Hematopoietic multipotent progenitor cell treated with erythropoietin and hydrocortisone succinate and interleukin-3 and kit ligand, for 15 days (in vitro differentiated cells): ENCODE measurements at places on chromosomes 3 and 15.

DNA sequence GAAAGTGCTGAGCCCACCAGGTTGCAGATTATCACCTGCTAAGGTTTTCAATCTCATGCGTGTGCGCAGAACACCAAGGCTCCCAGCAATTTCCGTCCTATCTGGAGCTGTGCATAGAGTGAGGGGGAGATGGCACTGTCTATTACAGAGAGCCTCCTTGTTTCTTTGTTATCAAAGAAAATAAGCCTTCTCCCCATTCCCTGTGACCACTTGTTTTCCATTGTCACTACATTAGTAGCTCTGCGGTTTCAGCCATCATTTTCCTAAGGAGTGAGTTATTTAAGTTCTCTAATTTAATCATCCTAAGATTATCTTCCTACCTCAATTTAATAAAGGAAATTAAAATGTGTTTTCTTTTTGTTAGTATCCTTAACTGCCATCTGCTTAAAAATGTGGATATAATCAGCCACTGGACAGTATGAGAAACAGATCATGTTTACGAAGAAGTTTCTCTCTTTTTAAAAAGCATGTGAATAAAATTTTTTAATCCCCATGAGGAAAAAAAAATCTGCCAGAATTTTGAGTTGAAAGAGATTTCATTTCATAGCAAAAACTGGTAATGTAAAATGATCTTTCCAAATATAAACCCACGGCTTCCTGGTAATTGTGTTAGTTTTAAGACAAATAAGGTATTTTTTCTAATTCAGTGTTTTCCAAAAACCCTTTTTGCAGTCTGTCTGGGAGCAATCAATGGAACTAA, 172.3 kb upstream of the UBE2E1 start:
- no peak for DNase-seq

- peak; percentile 28 for DNase-seq
Measured at GRCh38 chr15:55108858-55109518, 87.8 kb downstream of the RSL24D1 start.

DNA sequence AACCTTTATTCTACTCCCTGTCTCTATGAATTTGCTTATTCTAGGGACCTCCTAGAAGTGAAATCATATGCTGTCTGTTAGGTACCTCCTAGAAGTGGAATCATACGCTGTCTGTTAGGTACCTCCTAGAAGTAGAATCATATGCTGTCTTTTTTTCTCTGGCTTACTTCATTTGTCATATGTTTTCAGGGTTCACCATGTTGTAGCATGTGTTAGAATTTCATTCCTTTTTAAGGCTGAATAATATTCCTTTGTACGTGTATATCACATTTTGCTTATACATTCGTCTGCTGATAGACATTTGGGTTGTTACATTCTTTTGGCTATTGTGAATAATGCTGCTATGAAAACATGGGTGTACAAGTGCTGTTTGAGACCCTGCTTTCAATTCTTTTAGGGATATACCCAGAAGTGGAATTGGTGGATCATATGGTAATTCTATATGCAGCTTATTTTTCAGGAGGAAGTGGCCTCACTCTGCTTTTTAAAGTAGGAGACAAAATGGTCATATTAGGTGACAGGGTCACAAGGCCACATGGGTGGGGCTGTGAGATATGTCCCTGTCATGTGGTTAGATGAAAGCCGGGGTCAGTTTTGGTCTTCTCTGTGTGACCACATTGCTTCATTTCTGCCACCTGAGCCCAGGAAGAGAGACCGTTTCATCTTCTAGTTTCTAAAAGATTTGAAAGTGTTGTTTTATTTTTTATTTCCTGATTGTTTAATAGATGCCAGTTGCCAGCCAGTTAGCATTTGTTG, 76.7 kb downstream of the FLNB start:
- DNase-seq = no peak

GRCh38 chr15:56672721-56673120, 60.6 kb downstream of the ZNF280D start:
- no peak for DNase-seq

GRCh38 chr15:55222588-55222987, 25.8 kb upstream of the RSL24D1 start:
- no peak for DNase-seq

- DNase-seq = no peak
Measured at GRCh38 chr15:48494631-48495030, 150.9 kb downstream of the FBN1 start.

DNA sequence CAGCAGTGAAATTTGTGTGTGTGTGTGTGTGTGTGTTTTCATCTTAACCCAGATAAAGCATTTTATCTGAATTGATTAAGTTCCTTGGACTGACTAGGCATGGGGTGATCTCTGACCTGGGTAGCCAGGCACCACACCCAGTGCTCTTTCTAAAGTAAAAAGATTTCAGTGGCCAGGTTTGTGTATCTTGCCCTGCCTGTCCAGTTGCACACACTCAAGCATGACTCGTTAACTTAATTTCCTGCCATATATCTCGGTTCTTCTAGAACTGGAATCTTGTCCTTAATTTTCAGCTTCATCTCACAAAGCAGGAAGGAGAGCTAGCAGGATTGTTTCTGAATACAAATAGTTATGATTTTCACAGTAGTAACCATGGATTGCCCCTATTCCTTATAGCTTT, 17.0 kb downstream of the TM4SF18 start:
- DNase-seq = no peak

DNA sequence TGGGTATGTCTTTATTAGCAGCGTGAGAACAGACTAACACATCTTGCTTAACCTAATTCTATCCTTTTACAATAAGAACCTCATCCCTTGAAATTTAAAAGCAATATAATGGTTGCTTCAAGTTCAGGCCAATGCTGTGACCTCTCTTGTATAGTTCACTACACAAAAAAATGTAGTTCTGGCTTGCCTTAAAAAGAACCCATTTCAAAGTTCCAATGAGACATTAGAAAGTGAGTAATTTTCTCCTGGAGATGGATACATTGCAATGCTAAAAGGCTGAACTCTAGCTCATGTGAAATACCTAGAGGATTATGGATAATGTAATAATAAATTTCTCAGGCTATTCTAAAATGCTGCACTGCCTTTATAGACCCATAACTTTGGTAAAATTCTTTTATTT, 47.8 kb downstream of the ATP13A4 start:
- DNase-seq = no peak

DNA sequence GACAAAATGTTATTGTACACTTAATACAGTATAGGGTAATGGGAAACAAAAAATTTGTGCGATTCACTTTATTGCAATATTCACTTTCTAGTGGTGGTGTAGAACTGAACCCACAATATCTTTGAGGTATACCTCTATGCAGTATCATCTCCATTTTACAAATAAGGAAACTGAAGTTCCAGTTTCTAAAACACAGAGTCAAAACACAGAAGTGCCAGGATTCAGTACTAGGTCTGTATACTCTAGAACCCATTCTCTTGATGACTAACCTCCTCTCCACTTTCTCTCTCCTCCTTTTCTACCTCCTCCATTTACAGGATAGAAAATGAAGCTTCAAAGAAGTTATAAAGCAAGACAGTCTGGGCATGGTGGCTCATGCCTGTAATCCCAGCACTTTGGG, 62.2 kb downstream of the MB21D2 start:
- no peak for DNase-seq

DNA sequence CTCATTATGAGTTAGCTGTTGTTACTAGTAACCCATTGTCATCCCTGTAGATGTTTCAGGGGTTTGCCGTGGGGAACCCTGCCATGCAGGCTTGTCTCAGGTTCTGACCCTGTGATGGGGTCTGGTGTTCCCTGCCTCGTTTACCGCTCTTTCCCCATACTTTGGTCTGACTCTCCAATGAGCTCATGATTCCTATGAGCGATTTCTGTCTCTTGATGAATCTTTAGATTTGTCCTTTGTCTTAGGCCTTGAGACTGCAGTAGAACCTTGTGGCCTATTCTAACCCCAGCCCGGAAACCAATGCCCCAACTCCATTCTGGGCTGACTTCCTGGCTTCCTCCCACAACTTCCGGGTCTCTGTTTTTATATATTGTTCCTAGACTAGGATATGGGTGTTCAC, 11.3 kb upstream of the IQGAP1 start:
- no peak for DNase-seq

DNA sequence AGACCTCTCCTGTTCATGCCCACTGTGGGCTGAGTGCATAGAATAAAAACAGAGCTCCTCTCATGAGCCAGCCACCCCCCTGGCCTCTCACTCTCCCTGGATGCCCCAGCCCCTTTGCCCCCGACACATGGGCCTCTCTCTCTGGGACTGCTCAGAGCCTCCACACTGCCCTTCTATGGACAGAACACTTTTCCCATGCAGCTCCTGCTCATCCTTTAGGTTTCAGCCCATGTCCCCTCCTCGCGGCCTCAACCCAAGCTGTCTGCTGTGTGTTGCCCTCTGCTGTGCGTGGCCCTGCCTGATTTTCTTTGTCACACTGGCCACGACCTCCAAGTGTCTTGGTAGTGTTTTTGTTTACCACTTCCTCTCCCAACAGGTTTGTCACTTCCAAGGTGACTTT, 20.7 kb upstream of the PRR23E start:
- DNase-seq = no peak

DNA sequence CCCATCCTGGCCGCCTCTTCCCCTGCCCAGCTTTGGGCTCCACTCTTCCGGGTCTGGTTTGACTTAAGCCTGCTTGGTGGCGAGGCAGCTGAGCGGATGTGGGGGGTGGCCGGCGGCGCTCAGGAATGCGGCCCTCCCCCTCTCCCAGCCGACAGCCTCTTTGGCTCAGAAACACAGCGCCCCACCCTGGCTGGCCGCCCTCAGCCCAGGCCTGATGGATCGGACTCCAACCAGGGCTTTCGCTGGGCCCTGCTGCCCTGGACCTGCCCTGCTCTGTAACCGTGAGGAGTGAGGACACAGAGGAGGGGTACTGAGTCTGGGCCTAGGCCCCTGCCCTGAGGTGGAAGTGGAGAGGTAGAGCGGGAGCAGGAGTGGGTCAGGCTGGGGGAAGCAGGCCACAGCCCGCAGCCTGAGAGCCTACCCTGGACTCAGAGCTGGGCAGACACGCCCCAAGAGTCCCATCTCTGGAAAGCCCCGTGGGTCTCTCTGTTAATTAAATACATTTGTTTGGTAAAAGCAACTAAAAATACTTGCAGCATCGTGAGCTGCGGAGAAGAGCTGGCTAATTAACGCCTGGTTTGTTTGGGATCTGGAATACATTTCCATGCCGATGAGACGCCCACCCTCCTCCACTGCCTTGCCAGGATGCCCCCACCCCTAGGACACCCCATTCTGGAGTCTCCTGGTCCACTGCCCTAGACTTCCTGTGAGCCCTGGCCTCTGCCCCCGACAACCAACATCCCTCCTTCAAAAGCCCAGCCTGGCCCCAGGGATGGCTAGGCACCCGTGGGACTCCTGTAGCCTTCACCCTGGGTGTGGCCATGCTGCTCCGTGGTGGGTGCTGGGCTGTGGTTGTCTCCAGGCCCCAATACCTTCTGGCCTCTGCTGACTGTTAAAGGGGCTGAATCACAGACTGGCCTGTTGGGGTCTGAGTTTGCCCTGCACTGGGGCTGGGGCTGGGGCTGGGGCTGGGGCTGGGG, 19.6 kb downstream of the PLXNA1 start:
- no peak for DNase-seq

DNA sequence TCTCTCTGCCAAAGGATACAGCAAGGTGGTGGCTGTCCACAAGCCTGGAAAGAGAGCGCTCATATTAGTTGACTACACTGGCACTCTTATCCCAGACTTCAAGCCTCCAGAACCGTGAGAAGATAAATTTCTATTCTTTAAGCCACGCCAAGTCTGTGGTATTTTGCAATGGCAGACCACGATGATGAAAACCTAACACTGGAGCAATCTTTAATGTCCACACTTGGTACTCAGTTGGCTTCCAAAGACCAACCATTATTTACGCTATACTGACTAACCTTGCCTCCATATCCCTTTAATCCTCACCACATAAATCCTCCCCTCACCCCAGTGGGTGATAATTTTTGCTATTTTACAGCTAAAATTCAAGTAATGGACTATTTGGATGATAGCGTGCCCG, 16.9 kb upstream of the LACTB start:
- no peak for DNase-seq

GRCh38 chr15:75727851-75728715, 15.4 kb upstream of the CSPG4 start:
- DNase-seq = peak; percentile 52

GRCh38 chr3:140250945-140251344, 316.0 kb downstream of the CLSTN2 start:
- DNase-seq = no peak

- peak; percentile 61 for DNase-seq
Measured at GRCh38 chr3:195140816-195141793, 129.9 kb downstream of the XXYLT1 start.

GRCh38 chr3:14133876-14134275, 9.0 kb downstream of the TMEM43 start:
- no peak for DNase-seq

DNA sequence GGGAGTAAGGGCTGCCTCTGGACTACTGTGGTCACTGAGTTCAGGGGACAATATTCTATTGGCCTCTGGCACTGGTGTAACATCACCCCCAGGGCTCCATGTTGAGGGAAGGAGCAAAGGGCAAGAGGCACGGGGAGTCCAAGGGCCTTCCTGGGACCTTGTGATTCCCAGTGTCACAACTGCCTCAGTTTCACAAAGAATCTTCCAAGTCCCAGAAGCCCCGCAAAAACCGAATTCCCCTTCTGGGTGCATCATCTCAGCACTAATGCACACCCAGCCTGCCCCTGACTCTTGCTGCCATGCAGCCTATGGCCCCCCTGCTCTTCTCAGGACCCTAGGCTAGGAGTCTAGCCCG, 5.5 kb downstream of the AMOTL2 start:
- DNase-seq = no peak

DNA sequence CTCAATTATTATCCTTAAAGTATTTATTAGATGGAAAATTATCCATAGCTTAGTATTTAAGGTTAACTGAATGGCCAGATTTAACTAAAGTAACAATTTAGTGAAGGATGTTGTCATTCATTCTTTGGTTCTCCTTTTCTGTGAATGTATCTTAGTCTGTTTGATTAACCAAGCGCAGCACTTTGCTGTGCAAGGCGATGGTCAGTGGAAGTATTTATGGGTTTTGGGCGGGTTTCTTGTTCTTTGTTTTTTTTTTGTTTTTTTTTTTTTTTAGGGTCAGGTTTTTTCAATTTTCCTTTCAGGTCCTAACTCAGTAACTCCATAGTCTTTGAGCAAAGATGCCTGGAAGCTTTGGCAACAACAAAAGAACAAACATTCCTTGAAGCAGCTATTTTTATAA, 328.8 kb downstream of the PTPRG start:
- no peak for DNase-seq
